Iris pigment epithelial cell (primary cell): ENCODE measurements at places on chromosomes 5 and 9.

GRCh38 chr5:177327539-177328522 lies 16.1 kb upstream of the MXD3 start:
- peak; percentile 62 for DNase-seq

DNA sequence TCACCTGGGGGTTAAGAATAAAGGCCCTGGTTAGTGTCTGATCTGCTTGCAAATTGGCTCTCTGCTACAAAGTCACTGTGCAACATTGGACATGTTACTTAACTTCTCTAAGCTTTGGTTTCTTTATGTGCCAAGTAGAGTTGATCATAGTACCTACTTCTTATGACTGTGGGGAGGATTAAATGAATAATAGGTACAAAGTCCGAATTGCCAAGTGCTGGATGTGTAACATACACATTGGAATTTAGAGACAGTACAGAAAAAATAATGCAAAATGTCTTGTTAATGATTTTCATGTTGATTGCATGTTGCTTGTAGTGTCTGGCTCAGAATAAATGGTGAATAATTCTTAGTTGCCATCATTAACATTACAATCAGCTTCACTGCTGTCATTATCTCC lies 2.2 kb downstream of the DOCK8 start:
- no peak for DNase-seq

- DNase-seq, result no peak
These were observed 6.3 kb downstream of the CEP72 start for GRCh38 chr5:618450-618849.

DNA sequence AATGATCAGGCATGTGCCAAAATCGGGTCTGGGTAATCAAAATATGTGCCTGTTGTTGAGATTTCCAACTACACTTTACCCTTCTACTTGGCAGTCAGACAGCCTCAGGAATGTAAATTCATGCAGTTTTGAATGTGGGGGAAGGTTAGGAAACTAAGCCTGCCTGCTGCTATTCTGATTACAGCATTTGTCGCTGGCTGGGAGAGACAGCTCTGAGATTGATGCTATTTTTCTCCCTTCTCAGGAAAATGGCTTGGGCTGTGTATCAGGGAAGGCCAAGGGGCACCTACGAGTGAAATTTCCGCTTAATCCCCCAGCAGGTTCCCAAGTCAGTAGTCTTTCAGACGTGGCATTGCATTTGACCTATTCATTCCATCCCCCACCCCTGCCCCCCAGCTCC lies 3.6 kb upstream of the RGS7BP start:
- DNase-seq, result peak; percentile 8

DNA sequence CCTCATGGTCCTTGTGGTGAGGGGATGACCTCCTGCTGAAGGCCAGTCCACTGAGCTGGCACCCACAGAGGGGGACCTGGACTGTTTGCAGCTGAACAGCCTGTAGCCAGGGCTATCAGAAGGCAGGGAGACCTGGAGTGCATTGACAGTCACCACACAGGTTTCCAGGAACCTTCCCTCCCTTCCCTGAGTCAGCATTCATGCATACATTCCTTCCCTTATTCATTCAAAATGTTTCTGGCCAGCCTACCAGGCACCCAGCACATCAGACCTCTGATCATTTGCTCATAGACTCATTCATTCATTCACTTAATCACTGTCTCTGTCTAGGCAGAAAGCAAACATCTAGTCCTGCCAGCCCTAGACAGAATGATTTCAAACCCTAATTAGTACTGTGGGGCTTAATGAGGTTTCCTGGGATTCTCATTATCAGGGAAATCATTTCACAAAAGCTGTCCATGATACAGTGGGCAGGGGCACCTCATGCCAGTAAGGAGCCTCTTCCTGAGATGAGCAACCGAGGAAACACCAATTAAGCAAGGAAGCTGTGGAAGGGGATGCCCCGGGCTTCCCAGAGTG lies 110.1 kb upstream of the PPP1R26 start:
- DNase-seq, result no peak

DNA sequence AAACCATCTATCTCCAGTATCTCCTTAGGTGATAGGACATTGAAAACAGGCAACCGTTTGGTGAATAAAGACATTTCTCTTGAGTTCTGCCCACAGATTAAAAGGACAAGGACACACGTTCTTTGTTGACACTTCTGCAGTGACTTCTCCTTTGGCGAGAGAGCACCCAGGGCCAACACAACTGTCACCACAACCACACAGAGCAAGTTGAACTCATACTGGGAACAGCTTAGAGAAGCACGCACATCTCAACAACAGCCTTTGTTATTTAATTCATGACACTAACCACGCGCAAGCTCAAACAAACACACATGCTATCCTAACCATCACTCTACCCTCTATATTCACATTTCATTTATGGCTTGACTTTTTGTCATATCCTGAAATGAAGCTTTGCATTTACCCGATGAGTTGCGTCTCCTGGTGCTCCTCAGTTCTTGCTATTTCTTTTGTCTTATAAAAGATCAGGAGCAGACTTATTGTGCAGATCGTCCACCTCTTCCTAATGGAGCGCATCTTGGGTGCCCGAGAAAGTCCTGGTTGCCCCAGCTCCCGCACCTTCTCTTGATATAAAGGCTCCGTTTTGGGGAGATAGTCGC lies 543 bp downstream of the ST8SIA4 start:
- peak; percentile 14 for DNase-seq

- no peak for DNase-seq
These were observed 205.6 kb downstream of the ZNF462 start for GRCh38 chr9:107068581-107068980.

DNA sequence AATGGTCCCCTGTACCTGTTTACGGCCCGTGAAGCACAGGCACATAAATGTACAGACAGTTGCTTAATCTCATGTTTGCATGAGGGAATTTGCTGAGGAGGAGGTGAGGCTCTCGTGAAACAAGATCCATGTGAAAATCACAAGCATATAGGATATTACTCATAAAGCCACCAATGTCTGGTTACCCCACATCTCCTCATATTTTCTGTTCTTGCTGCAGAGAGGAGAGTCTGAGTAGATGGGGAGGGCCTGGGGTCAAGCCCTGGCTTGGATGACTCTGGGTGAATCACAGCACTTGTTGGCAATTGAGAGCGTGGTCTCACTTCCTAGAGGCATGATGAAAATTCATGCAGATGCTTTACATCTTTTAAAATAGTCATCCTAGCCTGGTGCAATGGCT lies 975 bp downstream of the AGXT2 start:
- DNase-seq, result peak; percentile 99

GRCh38 chr5:158763217-158763616 lies 336.5 kb downstream of the EBF1 start:
- DNase-seq, result no peak

GRCh38 chr5:7395947-7396712 lies at the start of gene ADCY2:
Gene ADCY2 (plus strand): TSS chr5:7396138. CDS start chr5:7396297, 159 bp downstream.
- peak; percentile 4 for DNase-seq

DNA sequence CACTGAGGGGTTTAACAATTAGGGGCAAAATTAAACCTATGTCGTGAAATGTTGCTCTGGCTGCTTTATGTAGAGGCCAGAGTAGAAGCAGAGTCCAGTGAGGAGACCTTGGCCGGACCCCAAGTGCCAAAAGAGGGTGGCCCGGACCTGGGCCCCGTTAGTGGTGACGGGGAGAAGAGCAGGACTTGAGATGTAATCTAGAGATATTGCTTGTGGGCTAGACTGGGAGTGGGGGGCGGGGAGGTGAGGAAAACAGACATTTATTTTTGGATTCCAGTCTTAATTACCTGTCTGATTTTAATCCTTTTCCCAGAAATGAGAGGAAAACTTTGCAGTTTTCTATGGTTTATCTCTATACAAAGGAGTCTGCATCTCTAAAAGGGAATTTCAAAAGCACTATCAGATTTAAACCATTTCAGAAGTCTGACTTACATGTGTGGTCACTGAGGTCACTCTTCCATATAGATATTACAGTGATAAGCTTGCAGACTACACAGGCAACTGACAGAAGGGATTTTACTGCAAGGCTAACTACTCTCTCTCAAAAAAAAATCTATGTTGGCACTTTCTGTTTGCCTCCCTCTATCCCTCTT lies 108.1 kb downstream of the MED27 start:
- DNase-seq, result no peak

- peak; percentile 90 for DNase-seq
These were observed 47.8 kb downstream of the ANXA2R start for GRCh38 chr5:42992088-42992879.
